Anterior cingulate cortex (tissue), 58 donors: ENCODE measurements at places on chromosomes 6 and 20.

DNA sequence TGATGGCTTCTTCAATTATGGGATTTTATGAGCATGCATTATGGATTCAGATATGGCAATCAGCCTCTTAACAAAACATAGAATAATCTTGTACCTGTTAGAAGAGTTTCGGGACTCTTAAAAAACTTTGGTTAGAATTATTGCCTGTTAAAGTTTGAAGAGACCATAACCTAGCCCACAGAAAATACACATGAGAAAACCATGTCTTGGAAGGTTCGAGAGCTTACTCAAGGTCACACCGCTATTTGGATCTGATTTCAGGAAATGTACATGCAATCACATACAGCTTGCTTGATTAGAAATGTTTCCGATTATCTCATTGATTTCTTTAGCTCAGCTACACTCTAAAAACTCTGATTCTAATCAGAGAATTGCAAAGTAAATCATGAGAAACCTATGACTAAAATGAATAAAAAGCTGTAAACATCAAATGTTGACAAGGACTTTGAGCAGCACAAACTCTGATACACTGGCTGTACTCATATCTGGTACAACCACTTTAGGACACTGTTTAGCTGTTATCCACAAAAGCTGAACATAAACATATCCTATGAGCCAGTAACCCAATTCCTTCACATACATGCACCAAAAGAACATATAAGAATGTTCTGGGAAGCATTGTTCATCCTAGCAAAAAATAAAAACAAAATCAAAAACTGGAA, 16.3 kb downstream of the STX7 start:
- no peak for DNase-seq

- DNase-seq, result no peak
These were observed 700.7 kb downstream of the EPM2A start for GRCh38 chr6:145034664-145035063.

DNA sequence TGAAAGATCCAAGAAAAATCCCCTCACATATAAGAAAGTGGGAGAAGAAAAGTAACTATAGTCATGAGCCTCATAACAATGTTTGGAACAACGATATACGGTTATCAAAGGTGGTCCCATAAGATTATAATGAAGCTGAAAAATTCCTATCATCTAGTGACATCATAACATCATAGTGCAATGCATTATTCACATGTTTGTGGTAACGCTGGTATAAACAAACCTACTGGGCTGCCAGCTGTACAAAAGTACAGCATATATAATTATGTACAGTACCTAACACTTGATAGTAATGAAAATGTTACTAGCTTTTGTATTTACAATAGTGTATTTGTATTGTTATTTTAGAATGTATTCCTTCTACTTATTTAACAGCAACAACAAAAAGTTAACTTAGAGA, 240.7 kb downstream of the RNGTT start:
- DNase-seq, result no peak

GRCh38 chr6:54244430-54244829, 63.8 kb upstream of the TINAG start:
- DNase-seq, result no peak

DNA sequence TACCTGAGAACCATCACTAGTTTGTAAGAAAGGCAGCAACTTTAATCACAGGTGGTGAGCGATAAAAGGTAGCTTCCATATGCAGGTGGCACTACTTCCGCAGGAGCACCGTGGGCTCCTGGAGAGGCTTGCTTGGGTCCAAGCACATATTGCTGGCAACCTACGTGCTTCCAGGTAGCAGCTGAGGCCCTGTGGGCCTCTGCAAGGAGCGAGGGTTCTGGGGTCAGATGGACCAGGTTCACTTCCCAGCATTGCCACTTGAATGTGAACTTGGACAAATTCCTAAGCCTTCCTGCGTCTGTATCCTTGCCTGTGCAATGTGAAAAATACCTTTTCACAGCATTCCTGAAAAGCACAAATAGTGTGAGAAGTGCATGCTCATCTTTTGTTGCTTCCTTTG, 31.0 kb downstream of the TXNDC5 start:
- DNase-seq, result no peak

- no peak for DNase-seq
These were observed 288.3 kb downstream of the TPBG start for GRCh38 chr6:82651845-82652335.

- DNase-seq, result no peak
These were observed 23.0 kb upstream of the AKAP12 start for GRCh38 chr6:151216804-151217203.

DNA sequence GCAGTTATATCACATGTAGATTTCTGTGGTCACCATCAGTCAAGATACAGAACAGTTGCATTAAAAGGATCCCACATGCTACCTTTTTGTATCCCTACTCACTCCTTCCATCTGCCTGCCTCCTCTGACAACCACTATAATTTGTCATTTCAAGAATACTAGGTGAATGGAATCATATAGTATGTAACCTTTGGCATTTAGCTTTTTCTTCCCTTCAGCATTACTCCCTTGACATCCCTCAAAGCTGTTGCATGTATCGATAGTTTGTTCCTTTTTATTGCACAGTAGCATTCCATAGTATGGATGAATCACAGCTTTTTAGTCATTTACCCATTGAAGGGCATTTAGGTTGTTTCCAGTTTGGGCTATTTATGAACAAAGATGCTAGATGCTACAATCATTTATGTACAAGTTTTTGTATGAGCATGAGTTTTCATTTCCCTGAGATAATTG, 26.1 kb downstream of the NCOA7 start:
- no peak for DNase-seq

DNA sequence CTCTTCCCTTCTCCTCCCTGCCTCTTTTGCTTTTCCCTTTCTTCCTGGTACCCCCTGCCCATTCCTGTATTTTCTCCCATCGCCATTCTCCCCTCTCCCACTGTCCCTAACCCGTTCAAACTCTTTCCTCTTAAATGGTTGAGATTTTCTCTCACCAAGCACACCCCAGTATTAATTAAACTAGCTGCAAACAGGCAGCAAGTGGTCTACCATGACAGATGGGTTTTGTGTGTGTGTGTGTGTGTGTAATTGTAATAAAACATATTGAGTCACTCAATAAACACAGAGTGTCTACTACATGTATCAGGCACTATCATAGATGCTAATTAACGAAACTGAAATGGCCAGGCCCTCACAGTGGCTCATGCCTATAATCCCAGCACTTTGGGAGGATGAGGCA, 6.7 kb downstream of the RAET1E start:
- DNase-seq, result no peak

DNA sequence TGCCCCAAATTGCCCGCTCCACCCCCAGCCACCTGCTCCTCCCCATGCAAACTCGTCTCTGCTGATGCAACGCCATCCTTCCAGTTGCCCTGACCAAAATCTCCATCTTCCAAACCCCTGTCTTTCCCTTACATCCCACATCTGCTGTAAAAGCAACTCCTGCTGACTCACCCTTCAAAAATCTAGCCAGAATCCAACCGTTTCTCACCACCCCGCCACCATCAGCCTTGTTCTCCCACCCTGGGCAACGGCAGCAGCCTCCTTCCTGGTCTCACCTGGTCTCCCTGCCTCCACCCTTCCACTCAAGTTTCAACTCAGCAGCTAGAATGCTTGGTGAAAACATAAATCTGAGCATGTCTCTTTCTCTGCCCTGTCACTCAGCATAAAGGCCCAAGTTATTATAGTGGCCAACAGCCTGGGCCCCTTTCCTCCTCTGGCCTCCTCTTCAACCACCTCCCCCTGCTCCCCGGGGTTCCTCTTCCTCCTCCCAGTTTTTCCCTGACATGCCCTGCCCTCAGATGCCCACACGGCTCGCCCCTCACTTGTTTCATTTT, 7.2 kb upstream of the SYNJ2 start:
- DNase-seq, result no peak
